ENCODE measurements at places on chromosomes 7 and 10.

- DNase-seq, result no peak
These were observed 2.9 kb upstream of the GDI2 start for GRCh38 chr10:5816170-5816569.

GRCh38 chr10:71289421-71290130 is 29.5 kb upstream of the SLC29A3 start:
- DNase-seq, result no peak

DNA sequence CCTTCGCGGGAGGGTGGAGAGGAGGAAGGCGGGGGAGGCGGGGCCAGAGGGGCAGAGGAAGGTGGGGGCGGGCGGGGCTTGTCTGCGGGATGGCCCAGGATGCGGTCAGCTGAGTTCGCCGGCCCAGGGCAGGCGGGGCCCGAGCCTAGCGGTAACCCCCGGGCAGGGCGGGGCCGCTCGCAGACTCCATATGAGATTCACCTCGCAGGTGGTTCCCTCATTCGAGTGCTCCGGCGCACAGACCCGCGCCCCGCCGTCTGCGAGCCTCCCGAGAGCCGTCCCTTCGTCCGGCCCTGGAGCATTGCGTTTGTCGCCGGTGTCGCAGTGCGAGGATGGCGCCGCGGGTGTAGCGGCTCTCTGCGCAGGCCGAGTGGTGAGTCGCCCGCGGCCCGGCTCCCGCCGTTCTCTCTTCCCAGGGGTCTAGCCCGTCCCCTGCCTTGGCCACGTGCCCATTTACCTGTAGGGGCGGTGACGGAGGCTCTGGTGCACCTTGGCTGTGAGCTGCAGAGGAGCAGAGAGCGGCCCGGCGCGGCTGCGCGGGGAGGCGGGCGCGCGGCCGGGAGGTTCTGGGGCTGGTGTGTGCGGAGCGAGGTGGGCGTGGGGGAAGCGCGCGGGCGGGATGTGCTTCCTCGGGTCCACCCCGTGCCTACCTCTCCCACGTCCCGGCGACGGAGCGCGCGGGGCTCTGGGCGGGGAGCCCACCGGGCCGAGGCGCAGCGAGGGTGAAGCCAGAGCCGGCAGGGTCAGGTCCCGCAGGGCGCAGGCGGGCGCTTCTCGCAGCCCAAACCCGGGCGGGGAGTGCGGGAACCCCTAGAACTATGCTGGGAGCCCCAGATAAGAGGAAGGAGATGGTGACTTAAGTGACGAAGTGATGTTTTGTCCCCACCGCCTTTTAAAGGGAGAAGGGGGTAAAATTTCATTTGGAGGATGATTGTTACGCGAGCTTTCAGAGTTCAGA is at the start of gene UPP1:
Gene UPP1, plus strand, starts transcription at position 220 of the 958 bp plus-strand sequence. CDS start 5,519 bp downstream, outside the sequence.
- no peak for DNase-seq

DNA sequence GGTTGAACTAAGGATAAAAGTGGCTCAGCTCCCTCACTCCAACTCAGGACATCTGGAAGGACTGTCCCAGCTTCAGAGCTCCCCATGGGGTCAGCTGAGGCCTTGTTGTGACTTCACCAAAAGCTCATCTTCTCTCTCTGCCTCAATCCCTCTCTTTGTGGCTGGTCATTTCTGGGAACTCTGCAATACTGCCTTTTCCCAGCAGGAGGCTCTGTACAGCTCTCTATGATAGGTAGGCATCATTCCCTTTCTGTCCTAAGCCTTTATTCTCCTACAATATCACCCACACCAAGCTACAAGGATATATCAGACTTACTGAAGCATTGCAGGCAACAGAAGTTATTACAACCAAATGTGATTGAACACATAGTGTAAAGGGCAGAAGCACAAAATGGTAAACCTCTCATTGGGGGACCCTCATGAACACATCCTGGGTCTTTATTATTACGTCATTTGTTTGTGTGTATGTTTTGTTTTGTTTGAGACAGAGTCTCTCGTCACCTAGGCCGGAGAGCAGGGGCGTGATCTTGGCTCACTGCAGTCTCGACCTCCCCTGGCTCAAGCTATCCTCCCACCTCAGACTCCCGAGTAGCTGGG is 36.7 kb upstream of the PRPS1L1 start:
- DNase-seq, result no peak

DNA sequence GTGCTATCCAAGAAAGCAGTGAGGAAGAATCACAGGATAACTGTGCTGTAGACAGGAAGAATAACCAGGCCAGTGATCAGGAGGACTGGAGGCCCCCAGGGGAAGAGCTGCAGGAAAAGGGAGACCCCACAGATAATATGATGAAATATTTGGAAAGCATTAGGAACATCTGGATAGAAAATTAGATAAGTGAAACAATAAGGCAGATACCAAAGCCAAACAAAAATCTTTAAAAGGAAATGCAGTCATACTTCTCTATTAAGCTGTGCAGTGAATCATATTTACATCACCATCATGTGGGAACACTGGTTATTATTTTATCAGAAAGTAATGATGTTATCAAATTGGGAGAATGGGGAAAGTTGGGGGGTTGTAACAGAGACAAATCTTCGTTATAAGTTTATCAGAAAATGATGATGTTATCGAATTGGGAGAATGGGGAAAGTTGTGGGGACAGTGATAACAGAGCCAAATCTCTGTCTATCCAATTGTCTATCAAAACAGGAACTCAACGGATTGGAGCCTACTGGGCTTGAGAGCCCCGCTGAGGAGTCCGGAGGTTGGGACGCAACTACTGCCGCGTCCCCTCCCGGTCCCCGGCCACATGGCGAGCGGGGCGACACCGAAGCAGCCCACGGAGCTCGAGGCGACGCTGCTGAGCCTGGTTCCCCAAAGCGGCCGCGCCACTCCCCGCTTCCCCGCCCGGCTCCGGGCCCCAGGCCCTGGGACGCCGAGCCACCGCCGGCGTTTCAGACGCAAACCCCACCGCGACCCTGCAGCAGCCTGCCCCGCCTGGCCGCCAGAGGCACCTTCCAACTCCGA is 14.0 kb upstream of the RALA start:
- peak; percentile 74 for DNase-seq

DNA sequence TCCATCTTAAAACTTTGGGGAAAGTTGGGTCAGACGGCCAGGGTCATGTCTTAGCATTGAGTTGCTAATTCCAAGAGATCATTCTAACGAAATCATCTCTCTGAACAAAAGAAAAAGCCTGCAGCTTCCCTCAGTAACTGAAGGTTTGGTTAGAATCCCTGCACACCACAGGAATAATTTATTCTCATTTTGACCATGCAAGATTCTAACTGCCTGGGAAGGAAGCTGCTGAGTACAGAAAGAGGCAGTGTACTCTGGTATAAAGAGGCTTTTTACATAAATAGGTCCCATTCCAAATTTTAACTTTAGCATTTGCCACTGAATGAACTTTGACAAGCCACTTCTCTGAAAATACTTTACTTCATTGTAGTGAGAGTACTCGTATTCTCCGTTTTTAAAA is 76.9 kb upstream of the RSBN1L start:
- no peak for DNase-seq

DNA sequence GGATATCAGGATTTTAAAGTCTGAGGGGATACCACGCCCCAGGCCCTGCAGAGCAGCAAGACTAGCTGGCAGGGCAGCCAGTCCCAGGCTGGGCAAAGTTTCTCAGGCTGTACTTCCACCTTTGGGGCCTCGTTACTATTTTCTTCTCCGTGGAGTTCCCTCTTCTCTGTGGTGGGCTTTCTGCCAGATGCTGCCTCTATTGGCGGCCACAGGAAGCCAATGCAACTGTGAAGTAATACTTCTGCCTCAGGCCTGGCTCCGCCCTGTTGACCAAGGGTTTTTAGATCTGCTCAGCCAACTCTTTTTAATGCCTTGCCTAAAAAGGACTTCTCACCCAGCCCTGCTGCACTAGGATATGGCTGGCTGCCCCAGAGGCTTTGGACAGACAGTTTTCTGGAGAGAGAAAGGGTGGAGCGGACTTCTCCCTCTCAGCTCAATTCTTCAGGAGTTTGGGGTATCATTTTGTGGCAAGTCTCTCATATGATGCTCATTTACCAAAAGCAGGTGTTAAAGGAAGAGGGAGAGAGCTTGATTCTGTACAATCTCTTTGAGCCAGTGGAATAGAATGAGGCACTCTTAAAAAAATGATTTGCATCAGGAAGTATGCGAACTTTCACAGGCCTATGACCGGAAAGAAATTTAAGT is 67.4 kb downstream of the HHEX start:
- peak; percentile 74 for DNase-seq

- peak; percentile 25 for DNase-seq
These were observed 1002.9 kb upstream of the KCND2 start for GRCh38 chr7:119270045-119270464.

- no peak for DNase-seq
These were observed 140.2 kb upstream of the AHR start for GRCh38 chr7:17158261-17158660.

GRCh38 chr7:32036557-32036956 is 33.6 kb downstream of the PDE1C start:
- peak; percentile 77 for DNase-seq

DNA sequence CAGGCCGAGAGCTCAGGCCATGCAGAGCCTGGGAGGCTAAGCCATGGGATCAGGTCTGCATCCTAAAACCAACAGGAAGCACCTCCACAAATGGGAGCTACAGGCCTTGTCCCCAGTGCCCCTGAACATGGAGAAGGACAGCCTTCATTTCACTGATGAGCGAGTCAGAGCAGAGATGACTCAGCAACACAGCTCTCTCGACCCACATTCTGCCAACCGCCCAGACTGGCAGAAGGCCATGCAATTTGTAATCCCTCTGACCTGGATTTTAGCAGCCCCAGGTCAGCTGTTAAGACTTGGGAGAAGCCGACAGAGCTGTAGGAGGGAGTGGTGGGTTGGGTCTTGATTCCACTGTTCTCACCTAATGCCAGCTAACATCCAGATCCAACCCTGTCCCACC is 25.5 kb downstream of the VOPP1 start:
- peak; percentile 75 for DNase-seq

DNA sequence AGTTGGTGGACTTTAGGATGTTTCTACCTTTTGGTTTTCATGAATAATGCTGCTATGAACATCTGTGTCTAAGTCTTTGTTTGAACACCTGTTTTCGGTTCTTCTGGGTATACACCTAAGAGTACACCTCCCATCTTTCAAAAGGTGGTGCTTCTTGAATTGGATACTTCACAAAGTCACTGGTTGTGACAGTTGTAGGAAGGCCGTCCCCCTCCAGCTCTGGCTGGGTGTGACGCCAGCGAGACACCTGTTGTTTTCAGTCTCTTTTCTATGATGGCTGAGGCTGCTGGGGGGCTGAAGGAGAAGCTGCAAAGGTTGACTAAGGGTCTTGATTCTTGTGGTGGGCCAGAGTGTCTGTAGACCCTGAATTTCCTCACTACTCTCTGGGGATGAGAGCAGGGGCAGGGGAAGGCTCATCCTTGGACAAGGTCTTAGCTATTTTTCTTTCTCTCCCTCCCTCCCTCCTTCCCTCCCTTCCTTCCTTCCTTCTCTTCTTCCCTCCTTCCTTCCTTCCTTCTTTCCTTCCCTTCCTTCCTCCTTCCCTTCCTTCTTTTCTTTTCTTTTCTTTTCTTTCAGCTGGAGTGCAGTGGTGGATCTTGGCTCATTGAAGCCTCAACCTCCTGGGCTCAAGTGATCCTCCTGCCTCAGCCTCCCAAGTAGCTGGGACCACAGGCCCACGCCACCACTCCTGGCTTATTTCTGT is 5.6 kb downstream of the NEURL1 start:
- no peak for DNase-seq

GRCh38 chr10:131245475-131246059 is 66.0 kb downstream of the TCERG1L start:
- no peak for DNase-seq

DNA sequence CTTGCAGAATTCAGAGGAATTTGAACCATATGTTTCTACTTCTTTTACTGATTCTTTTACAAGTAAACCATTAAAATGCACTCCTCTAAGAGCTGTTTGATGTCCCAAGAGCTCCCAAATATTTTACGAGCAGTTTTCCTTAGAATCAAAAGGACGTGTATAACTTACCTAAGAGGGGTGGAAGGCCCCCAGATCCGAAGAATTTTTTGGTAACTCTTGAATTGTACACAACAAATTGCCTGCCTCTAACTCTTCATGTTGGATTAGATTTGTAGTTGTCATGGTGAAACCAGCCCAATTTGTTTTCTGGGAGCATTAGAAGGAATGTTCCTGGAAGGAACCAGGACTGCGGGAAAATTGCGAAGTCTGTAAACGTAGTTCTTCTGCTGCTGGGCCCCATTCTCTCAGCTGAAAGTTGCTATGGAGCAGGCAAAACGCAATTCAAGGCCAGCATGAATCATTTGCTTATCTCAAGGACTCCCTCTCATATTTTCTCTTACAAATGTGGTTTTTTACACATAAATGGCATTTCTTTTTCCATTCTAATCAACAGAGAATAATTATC is 124.8 kb upstream of the TMEM72 start:
- DNase-seq, result peak; percentile 100

DNA sequence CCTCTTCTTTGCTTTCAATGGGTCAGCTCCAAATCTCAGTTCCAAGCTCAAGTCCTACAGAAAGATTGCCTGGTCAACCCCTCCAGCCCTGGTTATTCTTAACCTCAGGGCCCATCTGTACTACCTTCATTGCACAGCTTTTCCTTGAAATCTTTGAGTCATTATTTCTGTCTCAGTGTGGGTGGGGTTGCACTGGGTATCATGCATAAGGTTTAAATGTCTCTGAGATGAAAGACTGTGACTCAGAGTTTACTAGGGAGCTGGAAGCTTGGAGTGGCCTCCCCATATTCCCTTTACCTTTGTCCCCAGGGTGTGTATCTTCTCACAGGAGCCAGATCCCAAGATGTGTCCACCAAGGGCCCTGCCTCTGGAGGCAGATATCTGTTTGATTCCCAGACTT is 3.3 kb upstream of the OR6V1 start:
- DNase-seq, result no peak

DNA sequence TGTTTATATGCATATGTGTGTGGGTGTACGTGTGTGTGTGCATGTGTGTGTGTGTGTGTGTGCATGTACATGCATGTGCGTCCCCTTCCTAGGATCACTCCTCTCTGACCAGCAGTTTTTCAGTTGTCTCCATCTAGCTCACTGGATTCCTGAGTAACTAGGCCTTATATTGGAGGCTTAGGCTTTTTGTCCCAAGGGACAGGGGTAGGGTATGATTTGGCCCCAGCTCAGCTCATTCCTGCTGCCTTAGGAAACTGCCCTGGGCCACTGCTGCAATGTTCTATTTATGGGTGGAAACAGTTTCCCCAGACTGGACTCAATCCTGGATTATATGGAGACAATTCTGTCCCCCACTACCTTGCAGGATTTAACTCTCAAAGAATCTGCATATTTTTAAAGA is 68.8 kb upstream of the SDK1 start:
- DNase-seq, result no peak

- DNase-seq, result no peak
These were observed 24.5 kb upstream of the YWHAG start for GRCh38 chr7:76383089-76383944.

DNA sequence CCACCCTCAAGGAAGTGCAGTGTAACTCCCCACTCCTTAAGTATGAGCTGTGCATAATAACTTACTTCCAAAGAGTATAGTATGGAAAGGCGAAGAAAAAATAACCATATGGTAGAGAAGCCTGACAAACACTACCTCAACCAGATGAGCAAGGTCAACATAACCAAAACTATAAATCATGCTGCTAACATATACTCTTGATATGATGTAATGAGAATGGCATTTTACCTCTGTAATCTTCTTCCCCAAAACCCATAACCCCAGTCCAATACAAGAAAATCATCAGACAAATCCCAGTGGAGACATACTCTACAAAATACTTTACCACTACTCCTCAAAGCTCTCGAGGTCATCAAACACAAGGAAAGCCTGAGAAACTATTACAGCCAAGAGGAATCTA is 15.8 kb downstream of the OSBPL3 start:
- no peak for DNase-seq

- no peak for DNase-seq
These were observed 598.5 kb downstream of the SORCS3 start for GRCh38 chr10:105239311-105240219.

All from astrocyte (in vitro differentiated cells and primary cell).